ENCODE measurements at places on chromosomes 7 and 10. TPM values are rescaled to one million over a fixed set of nuclear protein-coding genes. Genes with fewer than 3 reads are reported as not detected.

GRCh38 chr7:3760651-3761050, 459.6 kb downstream of the SDK1 start:
- no peak for DNase-seq
- no peak overlapping the region for H3K4me3 ChIP-seq
- H3K27me3 ChIP-seq = no peaks in the 10 kb centered on the region
- H3K27ac ChIP-seq = no peak overlapping the region

GRCh38 chr10:60353519-60354258, 36.0 kb downstream of the ANK3 start:
- no peak for DNase-seq
- no peaks in the 10 kb centered on the region for H3K27me3 ChIP-seq
- no peak overlapping the region for H3K27ac ChIP-seq
- H3K4me3 ChIP-seq = no peak overlapping the region

DNA sequence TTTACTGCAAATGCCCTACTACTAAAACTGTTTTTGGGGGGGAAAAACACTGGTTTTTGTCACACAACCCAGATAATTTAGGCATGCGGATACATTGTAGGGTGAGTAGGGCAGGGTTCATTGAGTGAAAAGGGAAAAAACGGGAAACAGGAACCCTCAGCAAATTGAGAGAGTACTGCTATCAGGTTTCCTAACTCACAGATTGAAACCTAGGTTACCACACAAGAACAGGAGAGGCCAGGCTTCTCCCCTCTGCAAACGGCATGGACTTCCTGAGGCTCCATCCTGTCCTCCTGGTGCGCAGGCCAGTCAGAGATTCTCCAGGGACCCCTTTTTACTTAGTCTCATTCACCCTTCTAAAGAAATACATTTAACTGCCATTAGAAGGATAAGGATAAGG, 30.6 kb downstream of the AVL9 start:
- no peaks in the 10 kb centered on the region for H3K27me3 ChIP-seq
- no peaks in the 10 kb centered on the region for H3K4me1 ChIP-seq
- no peak for DNase-seq
- H3K4me3 ChIP-seq = no peak overlapping the region
- no peaks in the 10 kb centered on the region for H3K36me3 ChIP-seq
- H3K27ac ChIP-seq = no peak overlapping the region

Gene FAM13C
- total RNA-seq = not detected

DNA sequence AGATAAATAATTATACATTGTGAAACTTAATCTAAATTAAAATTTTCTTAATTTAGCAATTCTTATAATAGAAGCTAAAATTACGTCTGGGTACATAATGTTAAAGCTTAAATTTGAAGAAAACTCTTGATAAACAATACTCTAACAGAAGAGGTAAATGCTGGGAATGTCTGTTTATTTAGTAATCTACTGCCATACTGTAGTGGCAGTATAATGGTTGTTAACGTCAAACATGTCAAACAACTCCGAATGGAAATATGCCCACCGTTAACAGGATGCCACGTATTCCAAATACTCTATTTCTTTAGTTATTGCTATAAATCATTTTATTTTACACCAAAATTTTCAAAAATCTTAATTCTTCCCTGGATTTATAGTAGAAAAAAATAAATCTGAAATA, 40.0 kb upstream of the PTPN12 start:
- no peaks in the 10 kb centered on the region for H3K4me1 ChIP-seq
- H3K27me3 ChIP-seq = peaks cover 6% of the 10 kb centered on the region
- no peak overlapping the region for H3K27ac ChIP-seq
- DNase-seq = no peak
- H3K4me3 ChIP-seq = no peak overlapping the region
- H3K36me3 ChIP-seq = no peaks in the 10 kb centered on the region

Gene CLDN12
- 3.5 TPM for total RNA-seq

DNA sequence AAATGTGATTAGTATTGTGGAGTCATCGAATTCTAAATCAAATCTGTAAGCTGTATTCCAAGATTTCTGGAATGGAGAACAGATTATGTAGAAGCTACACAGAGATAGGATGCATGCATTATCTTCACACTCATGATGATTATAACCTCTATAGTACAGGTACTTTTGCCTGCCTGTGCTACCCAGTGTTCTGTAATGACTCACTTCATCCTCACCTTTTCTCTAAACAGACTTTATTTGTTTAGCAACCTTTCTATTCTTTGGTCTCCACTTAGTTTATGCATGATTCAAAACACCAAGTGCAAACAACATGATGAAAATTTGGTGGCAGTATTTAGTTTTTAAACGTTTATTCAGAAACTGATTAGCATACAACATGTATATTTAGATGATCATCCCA, 68.4 kb upstream of the PRPS1L1 start:
- no peaks in the 10 kb centered on the region for H3K4me1 ChIP-seq
- H3K36me3 ChIP-seq = no peaks in the 10 kb centered on the region
- DNase-seq = no peak
- no peak overlapping the region for H3K4me3 ChIP-seq

- no peaks in the 10 kb centered on the region for H3K27me3 ChIP-seq
- H3K36me3 ChIP-seq = no peaks in the 10 kb centered on the region
- peaks cover 3% of the 10 kb centered on the region for H3K4me1 ChIP-seq
- no peak overlapping the region for H3K27ac ChIP-seq
- DNase-seq = no peak
These were observed 97.4 kb upstream of the PDCD4 start for GRCh38 chr10:110774069-110775019.

Gene POLR2J2
- total RNA-seq = 42.6 TPM

- H3K4me3 ChIP-seq = no peak overlapping the region
- peaks cover 28% of the 10 kb centered on the region for H3K4me1 ChIP-seq
- H3K36me3 ChIP-seq = peaks cover 20% of the 10 kb centered on the region
- DNase-seq = no peak
These were observed 8.9 kb downstream of the MYO1G start for GRCh38 chr7:44969701-44970522.

Data from T-cell (primary cell).